SW480 (cell line): ENCODE measurements at places on chromosomes 1 and 21.
A peak's percentile ranks its signal among the peaks of the same experiment; 100 is the strongest.

DNA sequence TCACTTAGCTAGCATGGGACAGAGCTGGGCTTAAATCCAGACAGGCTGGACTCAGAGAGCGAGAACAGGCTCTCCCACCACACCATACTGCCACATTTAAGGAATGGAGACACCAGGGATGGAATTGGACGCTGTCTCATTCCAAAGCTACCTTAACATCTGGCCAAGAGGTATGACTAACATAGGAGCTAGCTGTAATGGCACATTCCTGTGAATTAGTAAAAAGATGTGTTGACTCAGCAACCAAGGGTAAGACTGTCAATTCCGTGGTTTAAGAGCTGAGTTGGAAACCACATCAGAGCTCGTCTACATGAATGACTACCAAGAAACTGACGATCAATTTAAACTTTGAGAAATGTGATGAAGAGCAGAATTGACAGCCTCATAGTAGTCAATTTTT lies 8.3 kb upstream of the TNFRSF9 start:
- peak; percentile 85 for DNase-seq

DNA sequence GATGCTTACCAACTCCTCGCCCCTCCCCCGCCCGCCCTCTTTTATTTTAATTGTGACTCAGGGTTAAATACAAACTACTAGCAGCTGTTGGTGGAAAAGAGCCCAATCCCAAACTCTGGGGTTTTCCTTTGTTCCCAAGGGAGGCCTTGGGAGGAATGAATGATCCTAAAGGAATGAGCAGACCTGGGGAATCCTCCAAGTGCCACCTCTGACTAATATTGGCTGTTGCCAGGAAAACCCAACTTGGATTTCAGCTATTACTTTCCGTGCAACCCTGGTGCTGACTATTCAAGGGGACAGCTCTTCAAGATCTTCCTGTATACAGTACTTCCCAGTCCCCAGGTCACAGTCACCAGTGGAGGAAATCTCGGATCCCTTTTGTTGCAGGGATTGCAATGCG lies 1.3 kb upstream of the S100A10 start:
- peak; percentile 83 for DNase-seq

DNA sequence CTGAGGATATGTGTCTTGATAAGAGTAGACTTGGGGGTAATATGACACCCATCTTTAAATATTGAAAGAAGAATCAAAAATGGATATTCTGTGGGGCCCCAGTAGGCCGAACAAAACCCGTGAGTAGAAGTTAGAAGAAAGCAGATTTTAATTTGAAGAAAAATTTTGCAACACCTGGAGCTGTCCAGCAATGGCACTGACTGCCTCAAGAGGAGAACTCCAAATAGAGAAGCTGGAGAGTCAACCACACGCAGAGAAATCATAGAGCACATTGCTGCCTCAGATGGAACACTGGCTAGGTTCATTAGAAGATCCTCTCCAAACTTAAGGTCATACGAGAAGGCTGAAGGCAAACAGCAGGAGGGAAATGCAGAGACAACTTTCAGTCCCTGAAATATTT lies 6.8 kb downstream of the NHLH1 start:
- no peak for DNase-seq

DNA sequence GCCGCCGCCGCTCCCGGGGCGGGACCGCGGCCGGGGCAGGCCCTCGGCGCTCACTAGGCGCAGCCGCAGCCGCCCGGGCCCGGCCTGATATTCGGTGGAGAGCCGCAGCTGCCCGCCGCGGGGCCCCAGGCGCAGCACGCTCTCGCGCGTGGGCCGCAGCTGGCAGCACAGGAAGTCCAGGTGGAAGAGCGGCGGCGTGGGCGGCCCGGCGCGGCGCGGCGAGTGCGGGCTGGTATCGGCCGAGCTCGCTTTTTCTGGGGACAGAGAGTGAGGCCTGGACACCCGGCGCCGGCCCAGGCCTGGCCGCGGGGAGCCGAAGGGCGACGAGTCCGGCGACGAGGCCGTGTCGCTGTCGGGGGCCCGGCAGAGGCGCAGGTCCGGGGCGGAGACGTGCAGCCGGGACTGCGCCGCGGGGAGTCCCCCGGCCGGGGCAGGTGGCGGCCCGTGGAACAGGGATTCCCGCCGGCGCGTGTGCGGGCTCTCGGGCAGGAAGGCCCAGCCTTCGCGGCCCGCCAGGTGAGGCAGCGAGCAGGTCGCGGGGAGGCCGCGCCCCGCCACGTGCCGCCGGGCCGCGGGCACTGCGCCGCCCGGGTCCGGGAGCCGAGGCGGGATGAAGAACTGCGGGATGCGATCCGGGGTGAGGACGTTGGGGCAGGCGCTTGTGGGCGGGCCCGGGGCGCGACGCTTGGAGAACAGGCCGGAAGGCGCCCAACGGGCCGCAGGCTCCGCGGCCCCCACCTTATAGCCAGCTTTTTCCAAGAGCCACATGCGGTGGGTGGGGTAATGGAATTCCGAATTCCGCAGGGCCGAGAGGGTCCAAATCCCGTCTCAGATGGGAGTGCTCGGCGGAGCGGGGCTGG lies 1.2 kb downstream of the C2CD4D start:
- DNase-seq, result no peak

DNA sequence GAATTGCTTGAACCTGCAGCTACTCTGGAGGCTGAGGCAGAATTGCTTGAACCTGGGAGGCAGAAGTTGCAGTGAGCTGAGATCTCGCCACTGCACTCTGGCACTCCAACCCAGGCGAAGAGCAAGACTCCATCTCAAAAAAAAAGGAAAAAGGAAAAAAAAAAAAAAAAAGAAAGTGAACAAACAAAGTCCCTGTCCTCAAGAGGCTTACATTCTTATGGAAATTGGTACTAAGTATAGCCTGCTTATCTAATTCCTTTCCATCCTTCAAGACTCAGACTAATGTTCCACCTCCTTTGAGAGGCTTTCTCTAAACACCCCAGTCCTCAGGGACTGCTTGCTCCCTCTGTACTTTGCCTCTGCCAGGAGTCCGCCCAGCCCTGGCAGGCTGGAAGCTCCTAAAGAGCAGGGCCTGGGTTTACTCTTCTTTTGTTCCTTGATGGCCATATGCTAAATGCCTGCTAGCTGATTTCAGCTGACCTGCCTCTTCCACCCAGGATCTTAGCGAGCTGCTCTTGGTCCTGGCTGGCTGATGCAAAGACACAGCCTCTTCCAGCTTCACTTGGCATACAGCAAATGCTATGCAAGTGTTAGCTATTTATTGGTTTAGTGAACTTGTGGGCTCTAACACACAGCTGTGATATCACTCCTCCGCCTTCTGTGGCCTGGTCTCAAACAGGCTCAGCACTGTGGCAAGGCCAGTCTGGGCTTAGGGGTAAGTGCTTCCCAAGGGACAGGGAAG lies 9.8 kb downstream of the SLC9A1 start:
- DNase-seq, result no peak

DNA sequence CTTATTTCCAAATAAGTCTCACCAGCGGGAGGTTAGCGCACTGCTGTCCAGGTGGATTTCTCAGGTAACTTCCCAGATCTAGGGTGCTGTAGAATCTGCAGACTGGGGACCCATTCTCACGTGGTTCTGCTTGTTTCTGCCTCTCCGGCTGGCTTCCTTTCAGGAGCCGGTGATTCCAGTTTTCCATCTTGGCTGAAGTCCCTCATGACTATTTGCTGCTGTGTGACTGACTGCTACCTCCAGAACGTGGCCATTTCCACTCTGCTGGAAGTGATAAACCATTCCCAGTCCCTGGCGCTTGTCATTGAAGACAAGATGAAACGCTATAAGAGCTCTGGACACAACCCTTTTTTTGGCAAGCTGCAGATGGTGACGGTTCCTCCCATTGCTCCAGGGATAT lies 76.0 kb downstream of the DOP1B start:
- no peak for DNase-seq

DNA sequence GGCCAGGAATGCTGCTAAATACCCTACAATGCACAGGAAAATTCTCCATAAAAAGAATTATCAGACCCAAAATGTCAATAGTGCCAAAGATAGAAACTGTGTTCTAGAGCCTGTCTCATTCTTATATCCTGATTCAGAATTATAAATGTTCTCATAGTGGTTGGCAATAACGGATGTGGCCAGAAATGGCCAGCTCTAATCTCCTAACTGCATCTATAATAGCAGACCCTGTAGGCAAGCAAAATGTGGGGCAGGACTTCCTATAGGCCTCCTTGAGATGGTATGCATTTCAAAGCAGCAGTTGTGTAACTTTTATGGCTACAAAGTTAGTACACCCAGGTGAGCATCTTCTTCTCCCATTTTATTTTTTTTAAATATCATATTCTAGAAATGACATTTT lies 95.9 kb upstream of the SGIP1 start:
- DNase-seq, result no peak

GRCh38 chr21:28699596-28700259 lies 292.9 kb downstream of the LTN1 start:
- no peak for DNase-seq

GRCh38 chr21:31299291-31300147 lies 44.5 kb downstream of the TIAM1 start:
- peak; percentile 53 for DNase-seq

DNA sequence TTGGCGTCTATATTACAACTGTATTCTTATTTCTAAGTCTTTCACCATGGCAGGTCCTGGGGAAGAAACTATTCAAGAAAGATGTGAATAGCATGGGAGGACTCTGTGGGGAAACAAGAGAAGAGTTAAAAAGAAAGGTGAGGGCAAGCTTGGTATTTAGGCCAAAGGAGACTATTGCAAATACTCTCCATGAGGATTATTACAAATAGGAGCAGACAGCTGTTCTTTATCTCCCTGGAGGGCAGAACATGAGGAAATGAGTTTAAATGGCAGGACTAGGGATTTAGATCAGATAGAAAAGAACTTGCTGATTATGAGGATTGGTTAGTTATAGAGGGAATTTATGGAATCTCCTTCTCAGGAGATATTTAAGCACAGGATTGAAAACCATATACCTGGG lies 186.8 kb downstream of the CDC7 start:
- no peak for DNase-seq

- no peak for DNase-seq
These were observed 27.6 kb upstream of the MAP3K7CL start for GRCh38 chr21:29102791-29103257.
